ENCODE measurements at places on chromosomes 5 and 9.
A peak's percentile ranks its signal among the peaks of the same experiment; 100 is the strongest.

GRCh38 chr5:14204011-14204670 is 61.0 kb downstream of the TRIO start:
- DNase-seq = peak; percentile 12

DNA sequence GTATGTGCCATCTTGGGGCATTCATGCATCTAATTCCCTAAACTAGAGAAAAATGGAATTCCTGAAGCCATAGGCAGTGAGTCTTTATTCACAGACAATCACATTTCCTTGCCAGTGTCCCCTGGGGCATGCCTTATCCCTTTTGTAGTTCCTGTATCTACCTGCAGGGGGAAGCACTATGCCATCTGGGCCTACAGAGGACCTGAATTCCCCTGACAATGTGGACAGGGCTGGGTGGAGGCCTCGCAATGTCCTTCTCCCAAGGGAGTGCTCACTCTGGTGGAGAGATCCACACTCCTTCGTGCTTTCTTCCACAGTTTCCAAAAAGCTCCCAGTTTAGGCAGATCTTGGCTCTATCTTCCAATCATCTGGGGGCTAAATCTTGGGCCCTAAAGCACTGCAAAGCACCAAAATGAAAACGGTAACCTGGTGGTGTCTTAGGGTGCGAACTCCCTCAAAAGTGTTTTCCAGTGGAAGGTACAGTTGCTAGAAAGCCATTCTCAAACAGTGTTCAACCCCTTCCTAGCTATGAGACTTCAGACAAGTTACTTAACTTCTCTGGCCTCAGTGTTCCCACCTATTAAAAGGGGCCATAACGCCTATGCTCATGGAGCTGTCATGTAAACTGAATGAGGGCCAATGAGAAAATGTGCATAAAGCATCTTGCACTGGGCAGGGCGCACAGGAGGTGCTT is 17.5 kb downstream of the WHRN start:
- DNase-seq = peak; percentile 2

- no peak for DNase-seq
Measured at GRCh38 chr5:150227036-150227435, 37.2 kb downstream of the SLC6A7 start.

DNA sequence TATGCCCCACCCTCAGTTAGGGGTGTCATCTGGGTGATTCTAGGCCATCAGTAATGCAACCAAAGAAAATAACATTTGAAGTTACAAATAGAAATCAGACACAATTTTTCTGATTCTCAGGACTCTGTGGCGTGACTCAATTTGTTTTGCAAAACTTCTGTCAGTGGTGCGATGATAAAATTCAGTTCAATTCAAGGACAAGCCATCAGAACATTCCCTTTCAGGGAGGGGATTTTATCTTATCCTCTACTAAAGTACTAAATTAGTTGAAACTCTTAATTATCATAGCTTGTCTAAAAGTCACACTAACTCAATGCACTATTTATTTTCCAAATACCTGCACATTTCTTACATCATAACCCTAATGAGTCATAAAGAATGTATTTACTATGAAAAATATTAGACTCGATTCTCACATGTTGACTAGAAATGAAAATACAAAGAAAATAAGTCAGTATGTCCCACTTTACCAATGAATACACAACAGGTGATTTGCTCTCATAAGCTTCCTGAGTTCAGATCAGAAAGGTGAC is 28.2 kb downstream of the HTR4 start:
- DNase-seq = no peak

DNA sequence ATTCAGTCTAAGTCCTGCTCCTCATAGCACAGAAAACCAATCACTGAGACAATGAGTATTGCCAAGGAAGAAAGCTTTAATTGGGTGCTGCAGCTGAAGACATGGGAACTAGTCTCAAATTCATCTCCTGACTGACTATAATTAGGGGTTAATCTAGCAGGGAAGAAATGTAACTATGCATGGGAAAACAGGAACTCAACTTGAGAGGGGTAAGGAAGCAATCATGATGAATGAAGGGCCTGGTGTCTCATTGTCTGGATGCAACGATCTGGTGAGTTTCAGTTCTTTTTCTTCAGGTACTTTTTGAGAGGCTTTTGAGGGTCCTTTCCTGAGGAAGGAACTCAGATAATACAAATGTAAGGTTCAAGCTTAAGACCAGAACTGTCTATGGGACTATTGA is 24.0 kb upstream of the OCLN start:
- no peak for DNase-seq

GRCh38 chr5:121573721-121574382 is 277.8 kb upstream of the FTMT start:
- DNase-seq = no peak

DNA sequence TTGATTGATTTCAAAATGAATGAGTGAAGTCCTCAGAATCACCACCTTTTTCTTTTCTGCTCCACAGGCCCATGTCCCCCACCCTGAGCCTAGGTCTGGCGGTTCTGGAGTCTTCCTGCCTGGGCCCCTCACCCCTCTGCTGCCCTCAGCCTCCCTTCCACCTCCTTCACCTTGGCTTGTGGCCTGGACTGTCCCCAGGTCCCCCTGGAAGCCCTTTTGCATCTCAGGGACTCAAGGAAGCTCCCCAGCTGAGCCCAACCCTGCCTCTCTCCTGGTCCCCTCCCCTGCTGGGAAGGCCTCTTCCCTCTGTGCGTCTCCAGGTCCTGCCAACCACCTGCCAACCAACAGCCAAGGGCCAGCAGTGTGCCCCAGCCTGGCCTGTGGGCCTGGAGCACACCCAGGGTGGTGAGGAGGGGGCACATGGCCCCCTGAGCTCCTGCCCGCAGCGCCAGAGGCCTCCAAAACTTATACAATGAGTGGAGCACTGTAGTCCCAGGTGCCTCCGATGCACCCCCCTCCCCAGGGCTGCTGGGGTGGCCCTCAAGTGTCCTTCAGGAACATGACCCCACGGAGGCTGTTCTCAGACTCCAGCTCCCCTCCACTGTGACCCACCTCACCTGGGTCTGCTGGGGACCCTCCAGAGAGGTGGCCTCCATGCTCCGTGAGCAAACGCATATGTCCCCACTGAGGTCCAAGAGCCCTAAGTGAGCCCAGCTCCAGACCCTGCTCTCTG is 20.3 kb downstream of the GLT6D1 start:
- DNase-seq = no peak

DNA sequence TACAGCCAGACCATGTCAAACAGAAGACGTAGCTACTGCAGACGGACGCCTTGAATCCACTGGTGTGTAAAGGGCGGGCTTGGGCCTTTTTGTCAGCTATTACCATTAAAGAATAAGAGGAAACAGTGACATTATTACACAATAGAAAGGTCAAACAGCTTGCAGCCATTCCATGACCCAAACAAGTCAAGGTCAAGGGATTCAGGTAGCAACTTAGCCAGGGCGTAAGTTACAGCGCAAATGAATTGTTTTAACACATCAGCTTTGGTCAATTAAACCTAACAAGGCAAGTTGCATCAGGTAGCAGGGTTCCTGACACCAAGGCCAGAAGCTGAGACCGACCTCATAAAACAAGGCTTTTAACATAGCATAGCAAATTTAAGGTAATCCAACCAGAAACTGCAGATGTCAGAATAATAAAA is 15.3 kb downstream of the NFIB start:
- no peak for DNase-seq

DNA sequence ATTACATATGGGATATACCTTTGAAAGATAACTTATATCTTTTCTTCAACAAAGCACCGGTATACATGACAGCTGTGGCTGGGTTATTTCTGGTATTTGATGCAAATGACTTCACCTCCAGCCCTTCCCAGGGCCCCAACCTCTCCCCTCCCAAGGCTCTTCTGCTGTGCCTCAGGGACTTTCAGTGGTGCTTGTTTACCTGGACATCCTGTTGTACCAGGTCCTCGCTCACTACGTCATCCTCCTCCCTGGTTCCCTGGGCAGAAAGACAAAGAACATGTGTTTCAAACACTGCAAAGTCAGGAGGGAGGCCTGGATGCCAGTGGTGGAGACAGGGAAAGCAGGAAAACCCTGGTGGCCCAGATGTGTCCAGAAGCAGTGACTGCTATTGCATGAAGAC is 23.4 kb downstream of the ANXA6 start:
- DNase-seq = no peak

- no peak for DNase-seq
Measured at GRCh38 chr9:21155501-21155900, 11.0 kb downstream of the IFNA21 start.

- DNase-seq = no peak
Measured at GRCh38 chr9:1538301-1538700, 476.8 kb upstream of the SMARCA2 start.

GRCh38 chr5:79229357-79230174 is 6.4 kb upstream of the JMY start:
- no peak for DNase-seq

DNA sequence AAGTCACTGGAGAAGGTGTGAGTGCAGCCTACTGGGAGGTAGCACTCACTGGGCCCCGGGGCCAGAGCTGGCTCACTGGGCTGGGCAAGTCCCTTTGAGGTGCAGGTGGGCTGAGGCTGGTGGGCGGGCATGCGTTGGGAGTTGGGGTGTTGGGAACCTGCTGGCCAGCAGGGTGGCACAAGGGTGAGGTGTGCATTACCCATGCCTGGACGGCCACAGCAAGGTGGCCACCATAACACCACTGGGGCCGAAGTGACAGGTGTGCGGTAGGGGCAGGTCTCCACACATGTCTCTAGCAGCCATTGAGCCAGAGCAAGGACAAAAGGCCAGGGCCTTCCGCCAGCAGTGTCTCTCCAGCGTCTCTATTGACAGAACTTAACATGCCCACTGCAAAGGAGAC is 22.6 kb downstream of the PRRT1B start:
- no peak for DNase-seq

Data from GF-D8 (cell line).